Omental fat pad (tissue), 4 donors: ENCODE measurements at places on chromosomes 3 and 15.

DNA sequence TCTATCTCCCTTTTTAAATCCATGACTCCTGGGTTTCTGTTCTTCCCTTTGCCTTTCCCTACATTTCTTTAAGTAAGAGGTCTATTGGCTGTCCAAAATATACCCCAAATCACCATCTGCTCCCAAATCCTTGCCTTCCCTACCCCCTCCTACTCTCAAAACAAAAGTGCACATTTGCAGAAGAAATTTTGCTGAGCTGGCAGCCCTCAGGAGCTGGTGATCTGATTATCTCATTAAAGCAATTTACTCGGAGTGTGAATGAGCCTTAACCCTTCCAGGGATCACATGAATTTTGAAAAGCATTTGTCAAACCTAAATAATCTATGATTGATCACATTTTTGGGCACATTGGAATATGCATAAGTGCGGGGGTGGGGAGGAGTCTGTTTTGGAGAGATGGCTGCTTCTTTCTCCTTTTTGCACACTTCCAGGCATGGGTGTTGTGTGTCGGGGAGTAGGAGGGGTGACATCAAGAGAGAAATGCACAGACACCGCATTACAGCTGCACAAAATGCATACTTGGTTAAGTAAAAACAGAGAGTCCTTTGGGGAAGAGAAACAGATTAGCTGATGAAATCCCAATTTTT, 892.6 kb downstream of the TUSC7 start:
- no peak for DNase-seq

GRCh38 chr15:38665586-38666305, 101.1 kb upstream of the RASGRP1 start:
- no peak for DNase-seq

GRCh38 chr3:72271216-72271615, 486.3 kb upstream of the PROK2 start:
- DNase-seq, result no peak

GRCh38 chr3:105502333-105502732, 135.6 kb downstream of the ALCAM start:
- DNase-seq, result no peak

- no peak for DNase-seq
These were observed 14.8 kb upstream of the SEMA5B start for GRCh38 chr3:123042413-123042812.
